NCI-H1436 (cell line): ENCODE measurements at places on chromosomes 2 and 18.

- DNase-seq: no peak
Measured at GRCh38 chr2:119126650-119127049, 31.9 kb downstream of the C1QL2 start.

DNA sequence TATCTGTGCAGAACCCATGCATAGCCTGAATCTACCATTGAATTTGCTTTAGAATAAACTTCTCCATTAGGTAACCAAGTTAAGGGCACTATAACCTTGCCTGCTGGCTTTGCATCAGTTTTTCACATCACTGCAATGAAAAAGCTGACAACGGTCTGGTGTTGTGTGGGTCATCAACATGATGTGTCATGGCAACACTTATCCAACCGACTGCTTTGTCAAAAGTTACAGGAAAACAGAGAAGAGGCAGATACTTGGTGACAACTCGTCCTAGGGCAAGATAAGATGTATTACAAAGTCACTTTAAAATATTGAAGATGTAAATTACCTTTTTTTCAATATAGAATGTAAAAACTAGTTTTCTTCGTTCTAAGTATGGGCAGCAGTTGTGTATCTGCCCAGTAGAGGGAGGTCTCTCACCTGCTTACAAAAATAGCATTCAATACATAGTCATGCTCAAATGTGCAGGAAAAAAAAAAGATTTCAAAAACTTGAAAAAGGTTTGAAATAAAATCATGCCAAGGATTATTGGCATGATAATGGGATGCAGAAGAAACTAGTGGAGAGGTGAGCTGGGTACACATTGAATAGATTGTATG, 96.3 kb downstream of the EVA1A start:
- DNase-seq: no peak

- no peak for DNase-seq
Measured at GRCh38 chr2:37619959-37620300, 51.5 kb downstream of the CDC42EP3 start.

- DNase-seq: no peak
Measured at GRCh38 chr2:32805104-32806095, 141.4 kb upstream of the LTBP1 start.

DNA sequence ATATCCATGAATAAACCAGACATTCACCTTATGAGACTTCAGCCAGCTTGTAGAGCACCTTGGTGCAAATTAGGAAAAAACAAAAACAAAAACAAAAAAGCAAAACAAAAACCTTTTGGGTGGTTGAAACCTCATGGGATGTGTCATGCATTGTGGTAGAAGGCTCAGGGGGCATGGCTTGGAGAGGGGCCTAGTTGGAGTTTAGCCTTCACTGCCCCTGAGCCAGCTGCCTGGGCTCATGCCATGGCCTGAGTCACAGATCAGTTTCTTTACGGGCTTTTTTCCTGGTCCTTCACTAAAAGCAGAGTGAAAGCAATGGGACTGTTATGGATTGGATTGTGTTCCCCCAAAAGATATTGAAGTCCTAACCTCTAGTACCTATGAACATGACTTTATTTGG, 22.0 kb upstream of the DAPL1 start:
- no peak for DNase-seq

GRCh38 chr2:24454294-24454693, 36.8 kb upstream of the NCOA1 start:
- DNase-seq: no peak

DNA sequence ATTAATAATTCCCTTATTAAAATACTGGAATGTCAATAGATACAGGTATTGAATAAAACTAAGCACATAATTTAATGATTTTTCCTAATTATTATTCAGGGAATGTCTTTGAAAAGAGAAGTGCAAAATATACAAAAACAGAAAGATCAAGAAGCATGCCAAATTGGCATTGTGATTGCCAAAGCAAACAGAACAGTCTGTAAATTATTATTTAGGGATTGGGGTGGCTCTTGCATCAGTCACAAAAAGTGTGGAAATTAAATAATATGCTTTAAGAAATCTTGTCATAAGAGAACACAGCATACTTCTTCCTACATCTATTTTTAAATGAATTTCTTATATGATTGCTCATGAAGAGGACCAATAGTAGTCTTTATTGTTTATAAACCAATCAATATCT, 1211.9 kb downstream of the DPP10 start:
- no peak for DNase-seq

DNA sequence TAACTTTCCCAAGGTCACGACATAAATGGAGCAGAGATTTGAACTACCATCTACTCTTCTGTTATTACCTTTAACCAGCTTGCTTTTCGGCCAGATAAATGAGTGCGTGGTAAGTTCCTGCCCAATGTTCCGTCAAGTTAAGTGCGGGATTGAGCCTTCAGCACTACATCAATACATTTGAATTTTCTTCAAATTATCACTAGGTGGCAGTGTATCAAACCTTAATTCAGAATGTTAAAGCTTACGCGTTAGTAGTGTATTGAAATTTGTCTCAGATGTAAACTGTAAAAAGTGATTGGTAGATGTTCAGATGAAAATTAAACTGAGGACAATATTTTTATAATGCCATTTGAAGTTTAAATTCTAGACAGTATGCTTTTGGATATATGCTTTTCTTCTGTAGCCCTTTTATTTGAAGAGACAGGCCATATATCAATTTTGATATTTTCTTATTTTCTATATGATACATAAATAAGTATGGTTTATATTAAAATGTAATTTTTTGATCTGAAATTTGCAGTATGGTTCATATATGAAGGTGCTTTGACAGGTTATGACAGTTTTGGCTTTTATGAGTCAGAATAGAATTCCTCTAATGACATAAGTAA, 681.3 kb downstream of the ADCYAP1 start:
- DNase-seq: peak; percentile 0

DNA sequence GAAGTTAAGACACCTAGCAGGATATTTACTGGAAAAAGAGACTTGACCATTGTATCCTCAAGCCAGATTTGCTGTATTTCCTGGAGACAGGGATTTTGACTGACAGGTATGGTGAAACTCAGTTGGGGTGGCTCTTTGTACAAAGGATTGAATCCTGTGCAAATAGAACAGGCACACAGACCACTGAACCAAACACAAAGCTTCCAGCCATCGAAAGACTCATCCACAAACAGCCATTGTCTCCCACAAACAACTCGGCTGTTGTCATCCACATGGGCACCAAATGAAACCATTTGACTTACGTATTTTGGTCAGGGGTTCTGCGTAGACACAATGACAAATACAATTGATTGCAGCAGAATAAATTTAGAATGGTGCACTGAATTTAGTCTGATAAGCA, 15.9 kb downstream of the RNF152 start:
- no peak for DNase-seq

DNA sequence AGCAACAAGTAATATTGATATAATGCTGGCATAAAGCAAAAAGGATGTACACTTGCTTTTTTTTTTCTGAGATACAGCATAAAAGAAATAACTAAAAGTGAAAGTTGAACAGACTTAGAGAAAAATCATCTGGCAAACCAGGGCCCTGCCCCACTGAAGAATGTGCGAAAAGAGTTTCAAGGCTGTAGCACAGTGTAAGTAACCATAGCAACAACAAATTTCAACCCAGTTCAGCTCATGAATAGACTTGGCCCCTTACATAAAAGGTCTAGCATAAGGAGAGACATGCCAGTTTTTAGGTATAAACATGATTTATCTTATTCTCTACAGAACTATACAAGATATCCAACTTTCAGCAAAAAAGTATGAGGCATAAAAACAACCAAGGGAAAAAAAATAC, 113.7 kb upstream of the GYPC start:
- DNase-seq: no peak

- no peak for DNase-seq
Measured at GRCh38 chr2:130198343-130198742, at the start of gene TUBA3E. TSS of gene TUBA3E (minus strand) at chr2:130198439. CDS start at chr2:130198360, 79 bp downstream.

DNA sequence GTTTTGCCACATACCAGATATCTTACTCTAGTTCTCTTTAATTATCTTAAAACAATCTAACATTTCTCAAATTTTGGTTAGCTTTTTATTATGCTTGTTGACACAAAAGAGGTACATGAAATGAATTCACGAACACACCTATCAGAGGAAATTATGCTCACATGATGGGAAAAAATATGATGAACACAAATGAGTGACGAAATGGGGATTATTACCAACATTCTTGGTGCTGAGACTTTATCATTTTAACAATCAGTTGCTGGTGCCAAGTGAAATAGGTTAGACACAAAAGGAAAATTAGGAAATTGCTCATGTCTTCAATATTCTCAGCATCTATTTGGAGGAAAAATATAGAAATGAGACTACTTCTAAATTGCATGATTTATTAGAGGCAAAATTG, 944.7 kb upstream of the NRXN1 start:
- no peak for DNase-seq

DNA sequence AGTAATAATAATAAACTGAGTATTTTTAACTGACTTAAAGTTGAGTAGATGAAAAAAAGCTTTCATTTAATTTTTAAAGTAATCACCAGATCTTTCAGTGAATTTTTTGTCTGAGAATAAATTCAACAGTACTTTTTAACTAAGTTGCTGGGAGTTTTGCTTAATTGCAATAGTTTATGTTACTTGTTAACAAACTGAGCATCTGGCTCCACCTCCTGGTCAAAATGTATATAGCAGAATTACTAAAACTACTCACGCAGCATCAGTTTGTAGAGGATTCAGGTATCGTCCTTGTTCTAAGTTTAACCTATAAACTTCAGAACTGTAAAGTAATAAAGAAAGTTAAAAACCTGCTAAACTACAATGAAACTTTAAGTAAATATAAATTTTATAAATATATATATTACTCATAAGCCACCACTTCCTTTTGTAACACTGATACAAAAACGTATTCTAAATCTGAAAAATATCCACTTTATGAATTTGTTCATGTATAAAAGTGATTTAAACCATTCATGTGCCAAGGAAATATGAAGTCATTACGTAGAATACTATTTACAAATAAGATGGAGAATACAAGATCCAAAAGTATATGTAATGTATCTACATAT, 21.3 kb downstream of the NOL10 start:
- DNase-seq: peak; percentile 43

DNA sequence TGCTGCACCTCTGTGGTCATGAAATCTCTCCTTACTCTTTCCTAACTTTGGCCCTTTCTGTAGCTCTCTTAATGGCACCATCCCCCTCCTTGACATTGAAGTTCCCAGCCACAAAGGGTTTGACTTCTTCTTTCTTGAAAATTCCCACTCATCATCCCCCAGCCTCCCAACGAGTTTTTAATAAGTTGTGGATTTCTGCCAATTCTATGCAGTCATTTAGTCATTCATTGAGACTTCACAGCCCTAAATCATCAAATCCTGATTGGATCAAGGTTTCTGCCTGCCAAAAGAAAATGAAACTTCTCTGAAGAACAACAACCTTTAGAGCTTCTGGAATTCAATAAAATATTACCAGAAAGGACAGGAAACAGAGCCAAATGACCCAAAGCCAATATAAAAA, 354.3 kb downstream of the CLIP4 start:
- DNase-seq: no peak

DNA sequence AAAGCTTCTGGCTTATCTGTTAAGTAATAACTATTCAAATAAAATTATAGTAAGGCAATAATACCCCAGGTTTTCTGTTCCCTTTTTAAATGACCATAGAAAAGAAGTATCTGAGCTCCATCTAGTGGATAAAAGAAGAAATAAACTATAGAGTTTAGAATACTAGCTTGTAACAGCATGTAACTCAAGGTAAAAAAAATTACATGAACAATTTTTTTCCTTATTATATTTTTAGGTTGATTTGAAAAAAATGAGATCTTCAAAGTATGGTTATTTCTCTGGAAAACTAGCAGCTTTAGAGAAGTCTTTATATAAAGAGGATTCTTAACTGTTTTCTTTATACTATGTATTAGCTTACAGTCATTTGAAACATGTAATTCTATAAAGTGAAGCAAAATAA, 58.1 kb downstream of the NCKAP1 start:
- DNase-seq: peak; percentile 55

DNA sequence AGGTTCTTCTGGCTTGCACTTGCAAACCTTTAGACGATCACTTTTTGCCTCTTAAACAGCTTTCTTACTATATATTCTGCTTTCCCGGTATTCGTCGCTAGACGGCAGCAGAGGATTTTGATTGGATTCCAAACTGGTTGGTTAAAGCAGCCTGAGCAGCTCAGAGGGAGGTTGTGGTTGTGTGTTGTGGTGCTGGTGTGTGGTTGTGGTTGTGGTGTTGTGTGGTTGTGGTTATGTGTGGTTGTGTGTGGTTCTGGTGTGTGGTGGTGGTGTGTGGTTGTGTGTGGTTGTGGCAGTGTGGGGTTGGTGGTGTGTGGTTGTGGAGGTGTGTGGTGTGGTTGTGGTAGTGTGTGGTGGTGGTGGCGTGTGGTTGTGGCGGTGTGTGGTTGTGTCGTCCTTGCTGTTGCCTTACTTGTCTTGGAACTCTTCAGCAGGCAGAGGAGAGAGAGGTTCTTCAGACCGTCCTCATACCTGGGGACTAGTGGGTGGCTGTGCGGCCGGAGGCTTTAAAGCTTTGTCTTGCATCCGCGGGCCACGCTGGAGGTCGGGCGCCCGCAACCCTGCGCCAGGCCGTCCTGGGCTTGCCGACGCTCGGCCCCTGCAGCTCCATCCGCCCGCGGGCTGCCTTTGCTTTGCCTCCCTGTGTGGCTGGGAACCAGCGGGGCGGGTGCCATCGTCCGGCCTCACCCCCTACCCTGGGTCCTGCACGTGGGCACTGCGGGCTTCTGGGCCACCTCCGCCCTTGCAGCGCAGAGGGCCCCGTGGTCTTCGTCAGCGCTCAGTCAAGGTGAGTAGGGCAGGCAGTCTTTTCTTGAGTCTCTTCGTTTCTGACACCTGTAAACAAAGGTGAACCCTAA, 190.8 kb downstream of the ARHGAP28 start:
- no peak for DNase-seq

- DNase-seq: no peak
Measured at GRCh38 chr2:88355486-88355885, 97.0 kb downstream of the FOXI3 start.

DNA sequence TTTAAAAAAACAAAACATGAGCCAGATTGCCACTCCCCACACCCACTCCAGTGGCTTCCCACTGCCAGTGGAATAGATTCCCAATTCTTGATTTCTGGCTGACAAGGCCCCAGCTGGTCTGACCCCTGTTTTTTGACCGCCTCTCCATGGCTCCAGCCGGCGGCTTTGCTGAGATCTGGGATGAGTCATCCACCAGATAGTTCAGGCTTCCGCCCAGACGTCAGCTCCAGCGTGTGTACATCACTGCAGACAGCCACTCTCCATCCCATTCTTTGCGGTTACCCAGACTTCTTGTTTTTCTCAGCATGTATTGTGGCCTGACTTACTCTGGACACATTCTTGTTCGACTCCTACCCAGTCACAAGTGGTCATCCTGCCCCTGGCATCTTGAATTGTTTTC, 227.9 kb downstream of the GBX2 start:
- DNase-seq: no peak

DNA sequence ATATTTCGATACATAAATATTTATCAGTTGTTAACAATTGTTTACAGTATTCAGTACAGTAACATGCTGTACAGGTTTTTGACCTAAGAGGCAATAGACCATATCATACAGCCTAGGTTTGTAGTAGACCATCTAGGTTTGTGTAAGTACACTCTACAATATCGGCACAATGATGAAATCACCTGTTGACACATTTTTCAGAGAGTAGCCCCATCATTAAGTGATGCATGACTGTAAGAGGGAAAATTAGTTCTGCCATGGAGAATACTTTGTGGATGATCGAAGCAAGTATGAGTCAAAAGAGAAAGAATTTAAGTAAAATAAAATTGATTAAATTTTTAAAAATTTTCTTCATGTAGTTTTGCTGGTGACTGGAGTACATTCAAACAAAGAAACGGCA, 32.6 kb downstream of the VIT start:
- no peak for DNase-seq

- DNase-seq: no peak
Measured at GRCh38 chr2:201915446-201915845, 109.1 kb downstream of the CDK15 start.
